IPS DF 6.9 (cell line): ENCODE measurements at places on chromosomes 5 and 9.

GRCh38 chr9:120741191-120741590 is 26.9 kb upstream of the MEGF9 start:
- no peak for DNase-seq

DNA sequence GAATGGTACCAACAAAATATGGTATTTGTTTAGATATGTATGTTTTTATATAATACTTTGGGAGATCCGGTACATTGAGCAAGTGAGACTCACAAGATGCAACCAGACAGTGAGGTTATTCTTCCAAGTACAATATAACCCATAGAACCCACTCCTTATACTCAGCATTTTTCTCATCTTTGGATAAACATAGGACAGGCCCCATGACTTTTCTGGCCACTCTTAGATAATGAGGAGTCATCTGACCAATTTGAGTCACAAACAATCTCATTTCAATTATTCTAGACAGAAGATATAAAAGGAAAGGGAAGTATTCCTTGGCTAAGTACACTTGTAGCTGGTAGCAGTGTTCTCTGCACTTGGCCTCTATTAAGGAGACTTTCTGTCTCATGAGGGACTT is 150.2 kb downstream of the SGCD start:
- DNase-seq, result no peak

GRCh38 chr5:143061161-143061945 is 291.2 kb downstream of the ARHGAP26 start:
- DNase-seq, result no peak

- no peak for DNase-seq
These were observed 6.7 kb downstream of the DDX31 start for GRCh38 chr9:132663117-132663516.

DNA sequence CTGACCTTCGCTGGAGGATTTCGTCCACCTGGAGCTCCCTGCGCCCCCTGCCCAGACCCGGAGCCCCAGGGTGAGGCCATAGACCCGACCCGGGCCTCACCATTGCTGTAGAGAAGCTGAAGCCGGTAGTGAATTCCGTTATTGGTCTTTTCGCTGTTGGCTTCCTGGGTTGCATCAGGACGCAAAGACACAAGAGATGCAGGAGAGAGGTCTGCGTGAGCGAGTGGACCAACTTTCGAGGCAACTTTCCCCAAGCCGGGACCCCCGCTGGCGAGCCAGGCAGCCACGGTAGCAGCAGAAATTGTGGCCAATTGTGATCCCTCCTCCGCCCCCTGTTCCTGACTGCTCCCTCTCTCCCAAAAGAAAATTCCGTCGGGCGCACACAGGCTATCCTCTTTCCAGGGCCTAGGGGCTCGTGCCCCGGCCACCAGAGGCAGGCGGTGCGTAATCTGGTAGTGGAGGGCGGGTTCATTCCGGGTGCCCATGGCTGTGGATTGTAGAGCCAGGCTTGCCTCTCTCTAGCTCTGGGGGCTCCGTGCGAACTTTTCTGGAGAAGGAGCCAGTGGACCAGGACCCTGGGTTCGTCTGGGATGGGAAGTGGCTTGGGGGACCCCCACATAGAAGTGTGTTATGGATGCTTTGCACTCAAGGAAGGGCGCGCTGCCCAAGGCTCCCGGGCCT is 3.3 kb downstream of the EBF1 start:
- DNase-seq, result no peak

DNA sequence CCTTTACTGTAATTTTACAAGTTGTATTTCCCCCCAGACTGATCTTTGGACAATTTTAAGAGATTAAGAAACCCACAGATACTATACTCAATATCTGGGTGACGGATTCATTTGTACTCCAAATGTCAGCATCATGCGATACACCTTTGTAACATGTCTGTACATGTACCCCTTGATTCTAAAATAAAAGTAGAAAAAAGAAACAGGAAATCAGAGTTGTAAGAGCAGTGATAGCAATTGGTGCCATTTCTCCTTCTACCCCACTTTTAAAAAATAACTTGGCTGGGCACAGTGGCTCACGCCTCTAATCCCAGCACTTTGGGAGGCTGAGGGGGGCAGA is 116.9 kb downstream of the FGF1 start:
- no peak for DNase-seq

GRCh38 chr5:147844846-147845245 is 13.4 kb upstream of the SPINK1 start:
- DNase-seq, result no peak

DNA sequence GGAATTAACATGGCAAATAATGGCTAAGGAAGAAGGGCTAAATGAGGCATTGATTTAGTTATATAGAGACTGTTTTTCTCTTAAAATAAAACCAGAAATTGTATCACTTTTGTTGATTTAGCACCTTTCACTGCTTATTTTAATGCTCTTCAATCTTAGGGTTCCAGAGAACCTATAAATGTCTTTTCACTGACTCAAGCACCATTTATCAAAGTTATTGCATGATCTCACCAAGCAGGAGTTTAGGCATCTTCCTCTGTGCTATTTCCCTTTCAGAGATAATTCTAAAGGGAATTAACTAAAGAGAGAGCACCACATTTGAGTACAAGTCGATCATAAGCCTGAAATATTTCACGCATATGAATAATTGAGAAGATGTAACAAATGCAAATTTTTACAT is 357.1 kb downstream of the CDH18 start:
- no peak for DNase-seq

DNA sequence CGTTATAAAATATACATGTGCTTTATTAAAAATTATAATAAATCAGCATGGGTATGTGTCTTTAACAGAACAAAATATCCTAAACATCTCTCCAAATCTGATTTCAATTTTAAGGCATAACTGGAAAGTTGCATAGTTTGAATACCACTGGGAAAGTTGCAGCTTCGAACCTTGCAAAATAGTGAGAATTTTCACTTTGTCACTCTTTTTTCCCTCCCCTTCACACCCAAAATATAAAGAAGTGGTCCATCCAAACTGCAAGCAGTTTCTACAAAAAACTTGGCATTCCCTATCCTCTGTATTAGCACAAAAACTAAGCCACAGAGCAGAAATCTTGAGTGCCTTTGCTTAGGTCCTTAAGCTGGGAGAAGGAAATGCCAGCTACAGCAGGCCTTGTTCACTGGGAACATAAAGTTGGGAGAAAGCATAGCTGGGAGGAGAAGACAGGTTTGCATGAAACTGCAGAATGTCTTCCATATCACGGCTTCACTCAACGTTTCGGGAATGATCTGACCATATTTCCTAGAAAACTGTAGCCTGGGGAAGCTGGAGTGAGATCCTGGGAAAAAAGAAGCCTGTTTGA is 400.3 kb downstream of the EBF1 start:
- DNase-seq, result no peak

DNA sequence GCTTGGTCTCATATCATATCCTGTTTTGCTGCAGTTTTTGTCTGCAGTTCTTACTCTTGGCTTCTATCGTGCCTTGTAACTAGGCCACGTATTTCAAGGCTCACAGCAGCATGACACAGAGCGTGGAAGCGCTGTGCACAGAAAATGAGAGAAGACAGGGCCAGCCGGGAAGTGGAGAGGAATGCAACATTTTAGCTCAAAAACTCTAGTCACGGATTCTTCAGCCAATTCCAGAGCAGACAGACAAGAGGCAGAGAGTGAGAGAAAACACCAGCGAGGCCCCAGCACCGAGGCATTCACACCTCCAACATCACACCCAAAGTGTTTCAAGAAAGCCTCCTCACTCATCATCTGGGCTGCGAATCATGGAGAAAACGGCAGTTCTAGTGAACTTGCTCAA is 160.8 kb downstream of the DNAH5 start:
- no peak for DNase-seq

- no peak for DNase-seq
These were observed 78.5 kb downstream of the ERP44 start for GRCh38 chr9:100020121-100020795.

- DNase-seq, result no peak
These were observed 12.5 kb downstream of the TRIM7 start for GRCh38 chr5:181192337-181193046.

GRCh38 chr5:136819526-136820302 is 454.4 kb upstream of the TRPC7 start:
- DNase-seq, result no peak

GRCh38 chr5:172816925-172817562 is 17.0 kb upstream of the ERGIC1 start:
- no peak for DNase-seq

DNA sequence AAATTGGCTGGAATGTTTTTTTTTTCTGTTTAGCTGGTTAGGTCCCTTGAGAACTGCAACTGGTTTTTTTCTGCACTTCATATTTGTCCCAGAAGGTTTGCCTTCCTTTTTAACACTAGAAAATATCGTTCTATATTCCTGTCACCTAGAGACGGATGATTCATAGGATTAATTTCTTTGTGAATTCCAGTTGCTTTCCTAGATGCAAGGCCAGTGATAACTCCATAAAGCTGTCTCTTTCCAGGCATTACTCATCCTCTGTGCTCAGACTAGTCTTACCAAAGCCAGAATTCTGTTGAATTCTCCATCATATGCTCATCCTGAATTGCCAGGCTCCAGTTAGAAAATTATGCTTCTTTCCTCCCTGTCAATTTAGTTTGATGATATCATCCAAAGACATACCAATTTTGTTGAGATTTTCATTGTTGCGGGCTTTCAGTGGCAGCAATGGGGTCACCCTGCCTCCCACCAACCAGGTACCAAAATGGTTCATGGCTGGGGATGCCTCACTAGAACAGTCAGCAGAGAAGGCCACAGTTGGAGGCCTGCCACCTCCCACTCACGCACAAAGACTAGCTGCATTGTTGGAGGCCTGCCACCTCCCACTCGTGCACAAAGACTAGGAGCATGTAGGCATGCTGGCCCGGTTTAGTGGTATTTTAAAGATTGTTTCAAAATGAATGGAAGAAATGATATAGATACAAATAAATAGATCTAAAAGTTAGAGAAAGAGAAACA is 8.5 kb downstream of the BAAT start:
- no peak for DNase-seq

- DNase-seq, result no peak
These were observed 1.6 kb upstream of the CCDC69 start for GRCh38 chr5:151225475-151225874.

DNA sequence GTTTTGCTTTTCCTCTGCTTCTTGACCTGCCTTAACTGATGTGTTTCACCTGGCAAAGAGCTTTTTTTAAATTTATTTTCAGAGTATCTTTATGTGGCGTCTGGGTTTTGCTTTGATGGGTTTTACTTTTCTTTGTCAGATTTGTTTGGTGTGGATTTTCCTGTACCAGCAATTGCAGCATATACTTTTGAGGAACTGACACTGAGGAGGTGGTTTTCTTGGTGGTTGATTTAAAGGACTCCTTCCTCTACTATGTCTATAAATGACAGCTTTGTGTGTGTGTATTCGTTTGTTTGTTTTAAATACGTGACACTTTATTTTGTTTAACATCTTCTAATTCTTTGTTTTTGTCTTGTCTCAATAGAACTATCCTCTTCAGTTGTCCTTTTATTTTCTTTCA is 1071.9 kb upstream of the ARRDC3 start:
- no peak for DNase-seq

GRCh38 chr9:19027825-19028224 is 5.2 kb downstream of the SAXO1 start:
- DNase-seq, result no peak

- DNase-seq, result no peak
These were observed 13.6 kb downstream of the AHRR start for GRCh38 chr5:334903-335739.

DNA sequence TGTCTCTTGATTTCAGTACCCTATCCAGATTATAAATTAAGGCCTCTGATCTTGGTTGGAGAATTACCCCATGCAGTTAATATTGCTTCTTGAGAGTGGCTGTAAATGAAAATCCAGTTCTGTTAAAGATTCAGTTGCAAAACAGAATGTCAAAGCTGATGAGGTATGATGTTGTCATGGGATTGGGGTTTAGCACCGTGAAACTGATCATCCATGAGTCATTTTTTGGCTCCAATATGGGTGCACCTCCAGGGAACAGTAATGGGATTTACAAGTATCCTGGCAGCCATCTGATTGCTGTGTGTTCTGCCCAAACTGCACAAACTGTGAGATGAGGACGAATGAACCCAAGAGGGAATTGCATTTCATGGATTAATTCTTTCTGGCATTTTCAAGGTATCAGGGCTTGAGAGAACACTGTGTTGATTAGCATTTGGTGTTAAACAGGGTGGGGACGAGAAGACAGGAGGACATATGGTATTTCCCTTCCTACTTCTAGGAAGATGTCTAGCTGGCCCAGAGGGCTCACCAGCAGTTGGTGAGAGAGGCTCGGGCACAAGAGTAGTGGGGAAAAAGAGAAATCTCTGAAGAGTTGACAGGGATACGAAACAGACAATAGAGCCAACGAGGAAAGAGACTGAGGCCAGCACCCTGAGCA is 214.7 kb downstream of the GAS1 start:
- no peak for DNase-seq

DNA sequence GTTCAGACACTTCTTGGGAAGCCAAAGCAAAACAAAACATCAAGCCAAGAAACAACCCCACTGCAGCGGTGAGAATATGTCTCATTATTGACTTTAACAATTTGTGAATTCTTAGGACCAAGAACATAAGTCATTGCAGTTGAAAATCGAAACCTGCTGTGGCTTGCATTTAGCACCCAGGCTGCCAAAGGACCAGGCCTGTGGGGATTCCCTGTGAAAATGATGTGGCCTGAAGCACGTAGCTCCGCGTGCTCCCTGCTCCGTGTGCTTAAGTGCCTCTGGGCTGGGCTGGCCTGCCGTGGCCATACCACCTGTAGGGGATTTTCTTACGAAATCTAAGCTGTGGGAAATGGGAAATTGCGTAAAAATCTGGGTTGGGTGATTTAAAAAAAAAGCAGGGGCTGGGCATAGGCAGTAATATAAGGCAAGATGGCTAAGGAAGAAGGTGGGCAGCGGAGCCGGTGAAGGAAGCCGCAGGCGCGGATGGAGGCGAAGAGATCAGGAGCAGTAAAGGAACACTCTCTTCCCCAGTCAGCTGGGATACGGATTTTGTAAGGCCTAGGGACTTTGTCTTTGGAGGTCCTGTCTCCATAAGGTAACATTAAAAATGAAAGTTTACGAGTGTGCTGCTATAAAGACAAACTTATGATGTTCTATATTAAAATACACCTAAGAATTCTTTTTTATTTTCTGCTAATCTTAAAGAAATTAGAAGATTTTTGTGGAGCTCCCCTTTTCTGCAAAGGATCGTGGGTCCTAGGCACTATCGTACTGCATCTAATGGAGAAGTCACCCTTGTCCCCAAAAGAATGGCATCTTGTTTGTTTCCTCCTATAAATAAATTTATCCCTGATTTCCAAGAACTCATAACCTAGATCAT is 189.6 kb upstream of the SEMA6A start:
- DNase-seq, result no peak

- no peak for DNase-seq
These were observed 8.2 kb downstream of the SLC23A1 start for GRCh38 chr5:139374909-139375308.

- DNase-seq, result no peak
These were observed 77.0 kb downstream of the HMHB1 start for GRCh38 chr5:143888912-143889311.

GRCh38 chr9:130366888-130367550 is 77.7 kb upstream of the ASS1 start:
- DNase-seq, result no peak

- no peak for DNase-seq
These were observed 213.6 kb downstream of the GRIA1 start for GRCh38 chr5:153704110-153704509.

GRCh38 chr9:108861464-108861863 is 602 bp upstream of the ACTL7A start:
- no peak for DNase-seq

GRCh38 chr9:114385397-114386181 is 2.2 kb downstream of the AKNA start:
- no peak for DNase-seq
